ENCODE measurements at places on chromosomes 12 and 14.
A peak's percentile ranks its signal among the peaks of the same experiment; 100 is the strongest.

DNA sequence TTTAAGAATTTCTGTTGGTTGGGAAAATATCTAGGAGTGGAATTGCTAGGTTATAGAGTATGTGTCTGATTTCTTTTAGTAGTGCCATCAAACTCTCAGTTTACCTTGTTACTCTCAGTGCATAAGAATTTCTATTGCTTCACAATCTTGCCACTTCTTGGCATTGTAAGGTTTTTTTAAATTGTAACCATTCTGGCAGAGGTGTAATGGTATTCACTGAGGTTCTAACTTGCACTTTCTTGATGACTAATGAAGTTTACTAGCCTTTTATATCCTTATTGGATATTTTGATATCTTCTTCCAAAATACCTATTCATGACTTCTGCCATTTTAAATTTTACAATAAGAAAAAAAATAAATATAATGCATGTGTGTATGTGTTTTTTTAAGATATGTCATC is 478.0 kb downstream of the NAV3 start:
- no peak for DNase-seq

DNA sequence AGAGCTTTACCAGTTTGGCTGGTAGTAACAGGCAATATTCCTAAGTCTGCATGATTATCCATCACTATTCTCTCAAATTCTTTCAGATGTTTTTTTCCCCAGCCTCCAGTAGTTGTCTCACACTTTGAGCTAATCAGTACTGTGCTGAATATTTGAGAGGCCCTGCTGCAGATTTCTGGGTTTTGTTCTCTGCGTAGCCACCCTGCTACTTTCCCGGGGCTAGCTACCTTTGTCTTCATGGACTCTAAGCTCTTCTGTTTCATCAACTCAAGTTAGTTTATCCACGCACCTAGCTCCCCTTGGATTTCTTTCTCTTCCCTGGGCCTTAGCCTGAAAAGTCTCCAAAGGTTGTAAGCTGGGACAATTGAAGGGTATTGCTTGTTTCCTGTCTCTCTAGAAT is 73.0 kb downstream of the FUT8 start:
- DNase-seq = no peak

DNA sequence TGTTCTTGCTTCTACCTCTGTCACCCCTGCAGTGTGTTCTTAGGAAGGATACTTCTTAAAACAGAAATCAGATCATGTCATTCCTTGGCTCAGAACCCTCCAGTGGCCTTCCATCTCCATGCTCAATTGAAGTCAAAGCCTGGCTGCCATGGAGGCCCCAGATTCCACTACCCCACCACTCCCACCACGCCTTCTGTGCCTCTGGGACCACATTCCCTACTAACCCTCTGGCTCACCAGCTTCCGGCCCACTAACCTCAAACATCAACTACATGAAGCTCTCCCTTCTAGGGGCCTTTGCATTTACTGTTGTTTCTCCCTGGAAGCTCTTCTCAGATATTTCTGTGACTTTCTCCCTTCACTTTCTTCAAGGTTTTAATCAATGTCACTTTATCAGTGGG is 76.1 kb upstream of the REP15 start:
- no peak for DNase-seq

GRCh38 chr12:46127656-46128055 is 137.3 kb upstream of the SCAF11 start:
- no peak for DNase-seq

- no peak for DNase-seq
These were observed 6.5 kb downstream of the BHLHE41 start for GRCh38 chr12:26118308-26118707.

DNA sequence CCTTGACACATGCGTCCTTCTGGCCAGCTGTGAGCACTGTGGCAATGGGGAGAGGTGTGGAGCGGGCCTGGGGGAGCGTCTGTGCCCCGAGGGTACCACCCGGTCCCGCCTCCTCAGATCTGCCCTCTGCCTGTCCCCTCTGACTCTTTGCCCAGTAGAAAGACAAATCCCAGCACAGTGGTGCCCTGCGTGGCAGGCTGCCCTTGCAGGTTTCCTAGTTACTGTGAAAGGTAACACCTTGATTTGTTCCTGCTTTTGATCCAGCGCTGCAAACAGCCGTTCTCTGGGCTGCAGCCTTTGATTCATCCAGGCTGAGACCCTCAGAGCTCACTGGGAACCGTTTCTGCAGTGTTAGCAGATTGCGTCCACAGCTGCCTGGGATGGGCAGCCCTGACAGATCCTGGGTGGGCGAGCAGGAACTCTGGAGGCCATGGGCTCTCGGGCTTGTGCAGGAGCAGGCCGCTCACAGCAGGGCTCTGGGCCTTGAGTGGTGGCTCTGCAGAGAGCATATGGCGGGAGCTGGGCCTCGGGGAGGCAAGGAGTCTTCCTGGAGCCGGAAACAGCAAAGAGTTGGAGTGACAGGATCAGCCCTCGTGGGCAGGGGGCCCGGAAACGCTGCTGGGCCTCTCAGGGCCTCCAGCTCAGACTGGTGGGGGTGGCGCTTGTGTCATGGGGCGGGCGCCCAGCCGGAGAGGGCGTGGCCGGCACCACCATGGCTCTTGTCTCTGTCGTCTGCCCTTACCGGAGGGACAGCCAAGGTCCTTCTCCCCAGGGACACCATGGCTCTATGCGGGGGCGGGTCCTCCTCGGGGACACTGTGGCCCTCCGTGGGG is 16.6 kb downstream of the FBRSL1 start:
- DNase-seq = peak; percentile 73
